ENCODE measurements at places on chromosomes 2 and 18. TPM values are rescaled to one million over a fixed set of nuclear protein-coding genes. Genes with fewer than 3 reads are reported as not detected.

Gene SERPINB11
- not detected for total RNA-seq

Gene NEUROD1
- total RNA-seq: not detected

Gene CAPN14
- total RNA-seq: 0.98 TPM

Gene UBE2E3
- total RNA-seq: 57.1 TPM

Gene CPLX4
- total RNA-seq: not detected

Gene LRATD1
- 0.08 TPM for total RNA-seq

Gene DNAJC5G
- total RNA-seq: not detected

Measured in A375 (cell line).